SW480 (cell line): ENCODE measurements at places on chromosomes 11 and 22.

GRCh38 chr22:43891360-43892182 is at the start of gene PNPLA5:
Gene PNPLA5, minus strand, starts transcription at chr22:43892013. Its CDS starts 133 bp downstream, at chr22:43891880.
- DNase-seq: no peak

DNA sequence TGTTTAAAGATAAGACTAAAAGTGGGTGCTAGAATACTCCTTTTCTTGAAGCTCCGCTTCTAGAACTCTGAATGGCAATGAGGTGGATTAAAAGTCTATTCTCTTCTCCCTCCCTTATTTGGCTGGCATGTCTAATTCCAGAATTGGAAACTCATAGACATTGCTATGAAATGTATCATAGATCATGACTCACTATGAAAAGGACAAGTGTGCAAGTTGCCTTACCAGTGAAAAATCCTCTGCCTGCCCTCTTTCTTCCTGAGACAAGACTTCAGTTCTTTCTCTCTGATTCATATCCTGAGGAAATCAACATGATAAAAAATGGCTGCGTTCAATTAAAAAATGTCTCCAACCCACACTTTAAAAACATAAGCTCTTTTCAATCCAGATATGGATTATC is 73.2 kb upstream of the BLID start:
- DNase-seq: peak; percentile 22

DNA sequence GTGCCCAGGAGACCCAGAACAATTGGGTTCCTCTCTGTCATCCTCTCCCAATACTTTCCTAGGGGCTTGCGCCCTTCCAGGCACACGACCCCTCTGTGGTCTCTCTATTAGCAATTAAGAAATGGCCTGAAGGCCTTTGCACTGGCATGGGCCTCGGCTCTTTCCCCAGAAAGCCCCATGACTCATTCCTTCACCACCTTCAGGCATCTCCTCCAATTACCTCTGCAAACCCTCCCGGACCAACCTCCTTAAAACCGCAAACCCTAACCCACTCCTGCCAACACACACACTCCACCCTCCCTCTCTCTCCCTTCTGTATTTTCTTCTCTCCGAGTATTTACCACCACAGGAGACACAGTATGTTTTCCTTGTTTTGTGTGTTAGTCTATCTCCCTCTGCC is 36.7 kb downstream of the LARGE1 start:
- no peak for DNase-seq

GRCh38 chr22:30385942-30386341 is 1.3 kb downstream of the RNF215 start:
- no peak for DNase-seq

DNA sequence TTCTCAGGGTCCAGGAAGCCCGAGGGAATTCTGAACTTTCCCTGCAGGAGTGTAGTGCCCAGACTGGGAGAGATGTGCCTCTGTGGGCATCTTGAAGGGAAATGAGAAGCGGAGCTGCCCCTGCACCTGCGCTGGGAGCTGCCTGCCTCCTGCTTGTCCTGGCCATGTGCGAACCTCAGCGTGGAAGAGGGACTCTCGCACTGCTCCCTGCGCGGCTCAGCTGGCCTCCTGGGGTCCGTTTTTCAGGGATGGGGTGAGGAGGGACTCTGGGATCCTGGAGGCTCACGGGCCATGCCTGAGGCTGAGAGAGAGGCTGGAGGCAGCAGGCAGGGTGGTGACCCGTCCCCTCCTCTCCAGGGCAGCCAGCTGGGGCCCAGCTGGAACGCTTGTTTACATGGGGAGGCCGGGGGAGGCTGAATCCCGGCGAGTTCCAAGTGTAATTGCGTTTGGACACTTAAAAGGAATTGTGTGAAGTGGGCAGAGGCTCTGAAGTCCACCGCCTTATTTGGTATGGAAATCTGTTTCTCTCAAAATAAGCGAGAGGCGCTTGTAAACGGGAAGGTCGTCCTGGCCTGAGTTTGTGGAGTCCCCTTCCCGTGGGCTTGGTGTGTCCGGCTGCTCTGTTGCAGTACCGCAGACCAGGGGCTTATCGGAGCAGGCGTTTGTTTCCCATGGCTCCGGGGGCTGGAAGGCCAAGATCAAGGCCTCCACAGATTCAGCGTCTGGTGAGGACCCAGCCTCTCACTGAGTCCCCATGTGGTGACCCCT is 1.2 kb upstream of the MRGPRF start:
- DNase-seq: no peak

- no peak for DNase-seq
Measured at GRCh38 chr11:12044799-12045198, 36.4 kb upstream of the DKK3 start.

GRCh38 chr11:37557990-37558389 is 960.0 kb upstream of the RAG2 start:
- DNase-seq: no peak

DNA sequence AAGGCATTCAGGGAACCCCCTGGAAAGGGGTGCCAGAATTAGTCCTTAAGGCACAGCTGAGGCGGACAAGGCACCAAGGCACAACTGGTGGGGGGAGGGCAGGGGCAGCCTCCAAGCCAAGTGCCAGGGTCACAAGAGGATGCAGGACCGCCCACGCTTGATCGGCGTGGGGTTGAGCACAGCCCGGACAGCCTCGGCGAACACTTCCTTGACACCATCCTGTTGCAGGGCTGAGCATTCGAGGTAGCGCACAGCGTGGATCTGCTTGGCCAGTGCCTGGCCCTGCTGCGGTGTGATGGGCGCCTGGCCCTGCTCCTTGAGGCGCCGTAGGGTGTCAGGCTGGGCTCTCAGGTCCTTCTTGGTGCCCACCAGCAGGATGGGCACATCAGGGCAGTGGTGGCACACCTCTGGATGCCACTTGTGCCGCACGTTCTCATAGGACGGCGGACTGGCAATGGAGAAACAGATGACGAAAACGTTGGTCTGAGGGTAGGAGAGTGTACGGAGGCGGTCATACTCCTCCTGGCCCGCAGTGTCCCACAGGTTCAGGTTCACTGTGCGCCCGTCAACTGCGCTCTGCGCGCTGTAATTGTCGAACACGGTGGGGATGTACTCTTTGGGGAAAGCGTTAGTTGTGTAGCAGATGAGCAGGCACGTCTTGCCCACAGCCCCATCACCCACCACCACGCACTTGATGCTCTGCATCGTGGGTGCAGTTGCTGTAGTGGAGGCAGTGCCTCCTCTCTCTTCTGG is 13.1 kb downstream of the RHOG start:
- DNase-seq: no peak

- DNase-seq: peak; percentile 86
Measured at GRCh38 chr11:119205574-119206510, at the start of gene CBL. Gene CBL, plus strand, starts transcription at chr11:119206339. Its CDS starts 79 bp downstream, at chr11:119206418.

- DNase-seq: no peak
Measured at GRCh38 chr11:114304065-114304464, 7.9 kb downstream of the NNMT start.

DNA sequence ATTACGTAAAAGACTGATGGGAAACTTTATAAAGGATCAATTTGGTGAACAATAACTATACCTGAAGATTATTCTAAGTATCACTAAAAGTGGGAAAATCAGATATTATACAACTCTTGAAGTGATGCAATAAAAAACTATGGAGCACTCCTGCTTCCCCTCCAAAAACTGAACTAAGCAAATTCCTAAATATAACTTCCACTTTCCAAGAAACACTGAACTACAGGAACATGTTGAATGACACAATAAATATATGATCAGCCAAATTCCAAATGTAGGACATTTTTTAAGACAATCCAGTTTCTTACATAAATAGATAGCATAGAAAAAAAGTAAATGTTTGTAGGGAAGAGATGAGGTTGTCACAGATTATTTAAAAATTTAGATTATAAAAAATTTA is 102.1 kb upstream of the APOA1 start:
- DNase-seq: no peak

DNA sequence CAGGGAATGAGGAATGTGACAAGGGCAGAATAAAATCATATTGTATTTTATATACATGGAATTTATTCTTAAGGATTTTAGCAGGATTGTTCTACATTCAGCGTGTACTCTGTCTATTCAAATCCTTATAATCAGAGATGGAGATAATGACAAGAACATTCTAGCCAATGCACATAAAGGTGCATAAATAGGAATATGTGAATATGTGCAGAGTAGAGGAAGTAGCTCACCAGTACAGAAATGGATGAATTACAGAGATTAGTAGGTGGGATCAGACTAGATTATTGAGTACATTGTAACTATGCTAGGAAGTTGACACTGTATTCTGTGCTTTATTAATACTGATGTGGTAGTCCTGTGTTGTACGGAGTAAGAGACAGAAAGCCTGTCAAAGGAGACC is 1308.8 kb downstream of the FAM181B start:
- no peak for DNase-seq

- DNase-seq: no peak
Measured at GRCh38 chr11:16924462-16924825, 89.8 kb downstream of the PLEKHA7 start.
